ENCODE measurements at places on chromosomes 11 and 22.

- no peak for DNase-seq
Observed at GRCh38 chr11:34586488-34587281, 34.2 kb upstream of the EHF start.

- DNase-seq, result no peak
Observed at GRCh38 chr11:101803651-101804050, 111.2 kb upstream of the CEP126 start.

- DNase-seq, result peak; percentile 51
Observed at GRCh38 chr11:57203359-57203758, 21.6 kb downstream of the LRRC55 start.

DNA sequence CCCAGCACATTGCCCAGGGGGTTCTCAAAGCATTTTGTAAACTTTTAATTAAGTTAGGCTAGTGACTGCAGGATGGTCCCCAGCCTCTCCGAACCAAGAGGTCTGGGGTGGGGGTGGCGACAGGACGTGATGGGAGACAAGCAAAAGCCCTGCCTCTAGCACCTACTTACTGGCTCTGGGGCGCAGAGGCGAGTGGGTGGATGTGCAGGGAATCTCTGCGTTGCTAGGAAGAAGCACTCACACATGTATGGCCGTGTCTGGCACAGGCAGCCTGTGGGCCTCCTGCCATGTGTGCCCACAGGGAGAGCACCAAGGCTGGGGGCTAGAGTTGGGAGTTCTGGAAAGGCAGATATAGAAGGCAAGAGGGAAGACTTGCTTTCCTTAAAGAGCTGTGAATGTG is 6.3 kb downstream of the OPCML start:
- DNase-seq, result no peak

- DNase-seq, result no peak
Observed at GRCh38 chr11:47848700-47849155, 578 bp upstream of the NUP160 start.

GRCh38 chr22:26977741-26978376 is 320.5 kb downstream of the MIAT start:
- DNase-seq, result no peak

DNA sequence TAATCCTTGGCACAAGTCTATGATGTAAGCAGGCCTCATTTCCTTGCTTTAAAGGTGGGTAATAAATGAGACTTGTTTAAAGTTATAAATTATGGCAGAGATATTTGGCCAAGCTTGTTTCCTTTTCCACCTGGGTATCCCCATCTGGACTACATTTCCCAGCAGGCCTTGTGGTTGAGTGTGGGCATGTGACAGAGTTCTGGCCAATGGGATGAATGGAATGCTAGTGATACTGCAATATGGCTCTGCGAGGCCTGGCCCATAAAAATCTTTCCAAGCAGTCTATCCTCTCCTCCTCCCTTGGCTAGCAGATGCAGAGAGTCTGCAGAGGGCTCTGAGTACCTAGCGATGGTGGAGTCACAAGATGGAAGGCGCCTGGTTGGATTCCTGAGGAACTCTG is 102.5 kb downstream of the TIMP3 start:
- DNase-seq, result no peak

- DNase-seq, result no peak
Observed at GRCh38 chr11:64067230-64067993, 31.7 kb downstream of the FLRT1 start.

GRCh38 chr11:21456186-21456585 is 736.7 kb upstream of the ANO5 start:
- DNase-seq, result no peak

DNA sequence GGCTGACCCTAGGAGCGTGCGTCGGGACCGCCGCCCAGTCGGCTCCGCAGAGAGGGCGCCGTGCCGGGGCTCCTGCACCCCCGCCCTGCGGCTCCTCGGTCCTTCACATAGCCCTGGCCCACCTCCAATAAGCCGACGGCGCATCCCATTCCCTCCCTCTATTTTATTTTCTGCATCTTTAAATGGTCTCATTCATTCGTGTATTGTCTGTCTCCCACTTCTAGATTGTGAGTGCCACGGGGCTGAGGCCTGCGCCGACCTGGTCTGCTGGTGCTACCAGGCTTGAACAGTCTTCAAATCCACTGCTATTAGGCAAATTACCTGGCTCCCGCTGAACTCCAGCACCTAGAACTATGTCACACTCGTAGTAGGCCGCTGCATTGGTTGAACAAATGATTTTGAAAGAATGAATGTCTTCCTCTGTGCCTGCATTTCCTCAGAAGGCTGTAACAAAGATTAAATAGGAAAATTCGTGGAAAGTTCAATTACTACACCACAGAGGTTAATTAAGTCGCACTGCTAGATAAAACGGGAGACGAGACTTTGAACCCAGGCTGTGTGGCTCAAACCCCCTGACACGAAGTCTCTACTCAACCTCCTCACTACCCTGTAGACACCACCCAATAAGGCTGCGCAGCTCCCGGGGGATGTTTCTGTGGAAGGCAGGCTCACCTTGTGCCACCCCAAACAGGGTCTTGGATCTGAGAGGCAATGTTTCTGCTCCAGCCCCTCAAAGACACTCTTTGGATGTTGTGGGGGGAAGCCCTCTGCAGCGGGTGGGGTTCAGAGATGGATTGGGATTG is 1.2 kb upstream of the PPP1R14B start:
- DNase-seq, result no peak

DNA sequence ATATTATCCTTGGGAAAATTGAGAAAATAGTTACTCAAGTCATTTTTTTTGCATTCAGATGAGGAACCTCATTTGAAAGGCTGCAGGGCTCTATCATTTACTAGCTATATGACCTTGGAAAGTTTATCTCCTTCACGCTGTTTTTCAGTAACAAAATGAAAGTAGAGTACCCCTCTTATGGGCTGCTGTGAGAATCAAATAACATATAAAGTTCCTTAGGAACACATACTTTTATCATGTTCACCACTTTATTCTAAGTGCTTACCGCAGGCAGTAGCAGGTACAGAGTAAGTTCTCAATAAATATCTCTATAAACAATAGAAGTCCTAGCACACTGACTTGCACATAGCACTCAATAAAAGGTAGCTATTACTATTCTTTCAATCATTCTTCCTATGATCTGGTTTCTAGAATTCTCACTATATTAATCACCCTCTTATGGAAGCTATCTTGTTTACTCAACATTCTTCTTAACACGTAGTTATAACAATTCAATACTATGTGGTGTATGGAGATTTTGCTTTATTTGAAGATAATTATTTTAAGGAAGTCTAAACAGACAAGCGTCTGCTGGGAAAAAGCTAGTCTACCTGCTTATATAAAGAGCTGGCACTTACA is 1.9 kb downstream of the C11orf71 start:
- DNase-seq, result no peak

DNA sequence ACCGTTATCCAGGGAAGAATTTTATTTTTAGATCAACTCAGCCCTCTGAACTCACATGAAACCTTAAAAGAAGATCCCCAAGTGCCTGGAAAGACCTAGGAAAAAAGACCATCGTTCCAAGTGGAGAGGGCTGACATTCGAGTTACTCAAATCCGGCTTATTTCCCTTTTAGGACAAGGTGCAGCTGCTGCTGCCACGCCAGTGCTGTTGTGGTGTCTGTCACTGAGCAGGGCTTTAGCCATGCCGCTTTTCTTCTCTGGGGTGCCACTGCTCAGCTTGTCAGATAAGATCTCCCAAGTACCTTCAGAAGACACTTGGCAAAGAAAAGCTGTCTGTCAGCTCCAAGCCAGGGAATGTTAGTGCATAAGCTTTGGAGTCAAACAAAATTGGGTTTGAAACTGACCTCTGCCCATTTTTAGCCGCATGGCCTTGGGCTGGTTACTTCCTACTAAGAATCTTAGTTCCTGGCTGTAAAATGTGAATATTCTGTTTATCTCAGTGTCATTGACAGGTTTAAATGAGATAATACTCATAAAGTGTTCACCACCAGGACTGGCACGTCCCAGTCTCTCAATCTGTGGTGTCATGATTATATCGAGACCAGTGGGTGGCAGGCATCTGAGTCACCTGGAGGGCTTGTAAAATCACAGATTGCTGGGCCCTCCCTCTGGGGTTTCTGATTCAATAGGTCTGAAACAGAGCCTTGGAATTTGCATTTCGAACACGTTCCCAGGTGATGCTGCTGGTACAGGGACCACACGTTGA is 117.5 kb downstream of the PKNOX2 start:
- no peak for DNase-seq

GRCh38 chr22:29772170-29772641 is 5.0 kb downstream of the UQCR10 start:
- DNase-seq, result no peak

DNA sequence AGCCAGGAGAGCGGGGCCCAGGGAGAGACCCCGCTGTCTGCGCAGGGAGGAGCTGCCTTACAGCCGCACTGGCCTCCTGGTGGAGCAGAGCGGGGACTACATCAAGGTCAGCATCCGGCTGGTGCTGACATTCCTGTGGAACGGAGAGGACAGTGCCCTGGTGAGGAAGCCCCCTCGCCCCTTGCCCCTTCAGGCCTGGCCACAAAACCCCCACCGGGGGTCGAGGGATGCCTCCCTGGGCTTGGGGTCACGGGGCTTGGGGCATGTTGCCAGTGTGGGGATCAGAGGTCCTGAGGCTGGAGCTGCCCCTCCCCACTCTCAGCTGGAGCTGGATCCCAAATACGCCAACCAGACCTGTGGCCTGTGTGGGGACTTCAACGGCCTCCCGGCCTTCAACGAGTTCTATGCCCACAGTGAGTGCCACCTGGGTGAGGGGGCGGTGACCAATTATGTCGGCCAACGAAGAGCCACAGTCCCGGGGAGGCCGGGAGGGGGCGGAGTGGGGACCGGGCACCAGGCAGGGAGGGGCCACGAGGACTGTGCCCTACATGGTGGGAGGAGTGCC is 4.2 kb downstream of the MUC5B start:
- DNase-seq, result no peak

DNA sequence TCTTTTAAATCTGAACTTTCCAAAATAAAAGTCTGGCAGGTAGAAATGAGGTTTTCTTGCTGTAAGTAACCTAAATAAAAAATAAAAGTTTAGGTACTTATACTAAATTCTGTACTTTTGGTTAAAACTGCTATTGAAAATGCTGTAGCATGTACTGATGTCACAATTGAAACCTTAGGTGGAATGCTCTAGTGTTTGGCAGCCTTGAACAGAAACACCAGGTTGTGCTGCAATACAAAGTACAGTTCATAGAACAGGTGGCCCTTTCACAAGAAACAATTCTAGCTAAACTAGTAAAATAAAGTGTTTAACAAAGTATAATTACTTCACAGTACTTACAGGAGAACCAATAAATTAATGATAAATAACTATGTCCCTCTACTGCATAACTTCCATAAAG is 25.1 kb downstream of the NPAT start:
- DNase-seq, result no peak

DNA sequence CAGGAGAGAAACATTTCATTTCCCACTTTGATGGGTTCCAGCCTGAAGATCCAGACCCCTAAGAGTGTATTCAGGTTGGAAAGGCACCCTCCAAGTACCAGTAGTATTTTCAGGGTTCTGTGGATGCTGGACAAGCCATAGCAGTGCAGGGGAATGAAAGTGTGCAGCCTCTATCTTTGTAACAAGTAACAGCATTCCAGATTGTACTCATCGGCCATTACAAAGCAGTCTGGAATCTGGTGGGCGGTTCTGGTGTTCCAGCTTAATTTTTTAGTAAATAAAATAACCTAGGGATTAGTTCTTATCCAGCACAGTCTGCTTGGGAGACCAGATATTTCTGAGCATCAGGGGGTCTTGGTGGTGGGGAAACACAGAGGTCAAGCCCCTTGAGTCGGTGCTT is 22.6 kb downstream of the APLNR start:
- no peak for DNase-seq

GRCh38 chr22:25929321-25929878 is 187.4 kb downstream of the MYO18B start:
- DNase-seq, result no peak

- no peak for DNase-seq
Observed at GRCh38 chr11:116505298-116506262, 267.2 kb downstream of the BUD13 start.
